ENCODE measurements at places on chromosomes 3 and 15.
A peak's percentile ranks its signal among the peaks of the same experiment; 100 is the strongest.

DNA sequence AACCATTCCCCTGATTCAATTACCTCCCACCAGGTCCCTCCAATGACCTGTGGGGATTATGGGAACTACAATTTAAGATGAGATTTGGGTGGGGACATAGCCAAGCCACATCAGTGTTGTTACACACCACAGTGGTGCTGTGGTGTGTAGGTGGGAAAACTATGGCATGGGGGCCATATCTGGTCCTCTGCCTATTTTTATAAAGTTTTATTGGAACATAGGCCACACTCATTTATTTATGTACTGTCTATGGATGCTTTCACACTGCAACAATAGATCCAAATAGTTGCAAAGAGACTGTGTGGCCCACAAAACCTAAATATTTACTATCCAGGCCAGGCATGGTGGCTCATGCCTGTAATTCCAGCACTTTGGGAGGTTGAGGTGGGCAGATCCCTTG lies 46.4 kb downstream of the FLNB start:
- no peak for DNase-seq

GRCh38 chr3:107928084-107928445 lies 162.8 kb downstream of the CD47 start:
- DNase-seq, result no peak

DNA sequence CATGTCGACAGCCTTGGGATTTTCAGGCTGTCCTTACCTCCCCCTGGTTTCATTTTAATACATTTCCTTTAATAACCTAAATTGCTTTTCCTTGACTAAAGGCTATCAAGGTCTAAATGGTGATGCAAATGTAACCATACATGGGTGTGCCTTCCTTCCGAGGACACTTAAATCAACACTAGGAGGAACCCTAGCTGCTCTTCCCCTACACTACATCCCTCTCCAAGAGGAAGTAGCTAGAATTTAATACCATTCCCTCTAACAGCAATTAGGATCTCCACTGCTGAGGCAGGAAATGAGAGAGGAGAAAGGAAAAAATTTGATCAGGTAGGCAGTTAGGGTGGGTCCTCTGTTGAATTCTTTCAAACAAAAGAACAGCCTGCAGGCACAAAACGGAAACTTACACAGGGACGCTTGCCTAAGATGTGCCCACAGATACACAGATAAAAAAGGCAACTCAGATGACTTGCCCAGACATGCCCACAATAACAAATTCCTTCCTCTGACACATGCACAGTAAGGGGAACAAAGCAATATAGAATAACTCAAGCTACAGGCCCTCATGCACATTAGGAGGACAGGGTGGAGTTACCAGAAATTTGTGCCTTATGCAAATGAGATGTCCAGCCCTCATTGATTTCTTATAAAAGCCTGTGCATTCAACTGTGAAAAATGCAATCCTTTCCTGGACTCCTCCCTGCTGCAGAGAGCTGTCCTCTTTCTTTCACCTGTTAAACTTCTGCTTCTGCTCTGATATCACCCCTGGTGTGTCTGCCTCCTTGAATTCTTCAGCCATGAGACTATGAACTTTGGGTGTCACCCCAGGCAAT lies 1024.4 kb upstream of the CADM2 start:
- DNase-seq, result peak; percentile 10

GRCh38 chr15:56763141-56763895 lies 30.0 kb upstream of the ZNF280D start:
- DNase-seq, result no peak

GRCh38 chr15:29652595-29652994 lies 169.7 kb downstream of the TJP1 start:
- no peak for DNase-seq

GRCh38 chr3:175818811-175819464 lies 959.8 kb downstream of the NAALADL2 start:
- no peak for DNase-seq

DNA sequence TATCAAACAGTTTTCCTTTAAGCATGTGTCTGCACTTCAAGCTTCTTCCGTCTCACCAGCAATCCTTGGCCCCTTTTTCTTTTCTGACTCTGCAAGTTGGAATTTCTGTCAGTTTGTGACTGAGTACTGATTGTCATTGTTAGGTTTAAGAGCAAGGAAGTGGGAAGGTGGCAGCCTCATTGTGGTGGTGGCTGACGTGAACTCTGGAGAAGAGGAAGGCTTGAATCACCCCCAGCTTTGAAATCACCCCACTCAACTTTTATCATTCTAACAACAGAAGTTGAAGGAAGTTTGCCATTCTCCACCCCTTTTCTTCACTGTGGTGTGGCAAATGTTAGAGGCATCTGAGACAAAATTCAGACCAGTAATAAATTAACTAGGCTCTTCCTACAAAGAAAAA lies 231.6 kb upstream of the AGTR1 start:
- no peak for DNase-seq

GRCh38 chr15:73078722-73079121 lies 26.5 kb downstream of the NEO1 start:
- no peak for DNase-seq

- no peak for DNase-seq
Measured at GRCh38 chr3:53795789-53796560, 50.2 kb downstream of the CHDH start.

DNA sequence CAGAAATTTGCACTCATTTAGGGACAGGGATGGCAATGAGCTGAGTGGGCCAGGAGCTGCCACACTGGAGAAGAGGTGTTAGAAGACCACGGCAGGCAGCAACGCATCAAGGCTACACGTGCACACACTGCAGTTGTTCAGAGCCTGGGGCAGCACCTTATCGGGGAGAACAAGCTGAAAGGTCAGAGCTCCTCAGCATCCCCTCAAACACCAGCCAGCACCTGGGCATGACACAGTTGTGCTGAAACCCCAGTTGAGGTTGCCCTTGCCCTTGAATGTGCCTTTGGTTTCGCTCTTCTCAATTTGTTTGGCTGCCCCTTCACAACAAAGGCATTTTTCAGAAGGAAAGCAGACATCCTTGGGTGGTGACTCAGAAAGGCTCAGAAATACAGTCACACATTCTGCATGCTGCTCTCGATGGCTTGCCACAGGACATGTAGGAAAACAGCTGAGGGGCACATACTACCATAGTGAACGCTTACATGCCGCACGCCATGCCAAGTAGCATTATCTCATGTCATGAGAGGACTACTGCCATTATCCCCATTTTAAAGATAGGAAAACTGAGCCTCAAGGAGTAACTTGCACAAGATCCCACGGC lies 57.6 kb downstream of the ST8SIA2 start:
- DNase-seq, result no peak

DNA sequence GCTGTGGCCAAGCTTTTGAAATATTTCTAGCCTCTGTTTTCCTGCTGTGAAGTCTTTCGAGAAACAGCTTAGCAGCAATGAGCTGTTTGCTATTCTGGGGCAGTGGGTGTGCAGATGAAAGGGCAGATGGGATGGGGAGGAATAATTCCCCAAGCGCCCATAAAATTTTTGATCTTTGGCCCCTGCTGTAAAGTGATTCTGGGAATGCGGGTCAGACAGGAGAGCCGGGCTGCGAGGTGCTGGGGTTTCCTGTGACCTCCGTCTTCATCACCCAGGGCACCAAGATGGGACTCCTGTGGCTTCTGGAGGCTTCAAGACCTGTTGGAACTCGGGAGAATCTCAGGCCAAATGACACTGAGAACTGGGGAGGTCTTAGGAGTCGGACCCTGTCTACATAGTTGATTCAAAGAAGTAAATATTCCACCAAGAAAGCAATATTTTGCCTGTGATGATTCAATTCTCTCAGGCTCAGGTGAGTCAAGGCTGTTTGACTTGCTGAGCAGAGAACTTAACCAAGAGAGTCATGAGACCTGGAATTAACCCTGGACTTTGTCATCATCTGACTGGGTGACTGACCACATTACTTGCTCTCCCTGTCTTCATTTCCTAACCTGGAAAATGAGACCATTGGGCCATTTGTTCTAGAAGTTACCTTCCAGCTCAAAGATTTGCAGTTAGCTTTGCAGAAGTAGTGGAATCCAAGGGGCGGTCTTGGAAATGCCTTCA lies 86.4 kb downstream of the POLR2M start:
- DNase-seq, result no peak

- no peak for DNase-seq
Measured at GRCh38 chr15:98955331-98955730, 52.3 kb downstream of the PGPEP1L start.

DNA sequence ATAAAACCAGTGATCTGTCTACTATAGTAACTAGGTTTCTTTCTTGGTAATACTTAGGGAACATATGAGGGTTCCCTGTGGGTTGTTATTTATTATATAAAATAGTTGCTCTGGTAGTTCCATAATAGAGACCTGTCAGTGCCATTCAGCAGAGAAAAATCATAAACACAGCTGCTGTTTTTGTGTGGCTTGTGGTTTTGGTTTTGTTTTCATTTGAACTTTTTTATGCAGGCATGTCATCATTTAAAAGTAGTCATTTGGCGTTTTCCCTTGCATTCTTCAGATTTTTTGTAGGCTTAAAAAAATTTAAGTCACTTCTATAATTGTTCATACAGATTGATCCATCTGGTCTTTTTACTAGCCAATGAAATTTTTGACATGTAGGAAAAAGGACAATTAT lies 47.9 kb downstream of the PIK3CA start:
- no peak for DNase-seq

- DNase-seq, result no peak
Measured at GRCh38 chr15:41691471-41691870, 31.3 kb downstream of the MGA start.

- no peak for DNase-seq
Measured at GRCh38 chr3:47475029-47475569, 642 bp downstream of the SCAP start.

- DNase-seq, result no peak
Measured at GRCh38 chr15:28904541-28905315, 19.0 kb downstream of the APBA2 start.

- no peak for DNase-seq
Measured at GRCh38 chr3:182914341-182914740, 66.0 kb downstream of the DCUN1D1 start.

- no peak for DNase-seq
Measured at GRCh38 chr3:185365291-185366073, 2.5 kb downstream of the MAP3K13 start.

- no peak for DNase-seq
Measured at GRCh38 chr3:106206613-106207012, 337.8 kb upstream of the CBLB start.

DNA sequence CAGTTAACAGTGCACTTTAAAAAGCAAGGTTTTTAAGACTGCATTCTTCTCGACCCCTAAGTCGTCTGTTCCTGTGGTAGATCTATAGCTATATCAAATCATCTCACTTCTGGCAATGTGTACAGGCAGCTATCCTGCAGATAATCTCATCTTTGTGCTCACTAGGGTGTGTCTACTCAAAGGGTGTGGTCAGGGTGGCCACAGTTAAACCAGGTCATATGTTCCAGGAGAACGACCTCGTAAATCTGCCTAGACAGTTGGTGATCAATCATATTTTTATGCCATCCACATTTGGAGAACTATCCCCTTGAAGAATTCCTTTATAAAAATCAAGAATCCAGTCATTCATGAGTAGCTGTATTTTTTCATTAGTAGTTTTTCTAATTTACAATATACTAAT lies 3.0 kb downstream of the VEPH1 start:
- DNase-seq, result no peak

DNA sequence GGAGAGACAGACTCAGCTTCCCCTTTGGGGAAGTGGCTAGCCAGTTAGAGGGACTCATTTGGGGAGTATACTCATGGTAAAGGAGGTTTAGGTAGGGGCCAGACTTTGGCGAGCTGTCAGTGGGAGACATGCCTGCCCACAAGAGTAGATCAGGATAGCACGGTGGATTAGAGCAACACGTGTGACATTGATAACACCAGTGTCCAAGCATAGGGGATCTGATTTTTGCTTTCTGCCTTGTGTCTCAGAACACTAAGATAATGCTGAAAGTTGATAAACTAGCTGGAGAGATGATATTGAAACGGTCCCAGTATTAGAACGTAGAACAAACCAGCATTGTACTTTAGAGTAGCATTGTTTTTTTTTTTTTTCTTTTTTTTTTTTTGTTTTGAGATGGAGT lies 25.9 kb downstream of the MAP6D1 start:
- DNase-seq, result no peak

DNA sequence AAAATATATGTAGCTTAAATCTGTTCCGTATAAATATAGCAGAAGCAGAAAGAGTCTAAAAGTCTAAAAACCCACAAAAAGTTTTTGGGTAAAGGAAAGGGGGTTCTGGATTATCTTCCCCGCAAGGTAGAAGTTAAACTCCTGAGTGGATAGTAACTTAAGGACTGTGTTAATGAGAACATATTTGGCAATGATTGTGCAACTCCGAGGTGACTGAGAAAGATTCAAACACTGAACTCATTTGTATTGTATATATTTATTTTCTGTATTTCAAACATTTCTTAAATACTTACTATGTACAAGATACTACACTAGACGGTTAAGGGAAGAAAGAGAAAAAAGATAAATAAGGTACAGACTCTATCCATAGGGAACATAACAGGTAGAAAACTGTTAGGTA lies 72.7 kb upstream of the PPIB start:
- no peak for DNase-seq

DNA sequence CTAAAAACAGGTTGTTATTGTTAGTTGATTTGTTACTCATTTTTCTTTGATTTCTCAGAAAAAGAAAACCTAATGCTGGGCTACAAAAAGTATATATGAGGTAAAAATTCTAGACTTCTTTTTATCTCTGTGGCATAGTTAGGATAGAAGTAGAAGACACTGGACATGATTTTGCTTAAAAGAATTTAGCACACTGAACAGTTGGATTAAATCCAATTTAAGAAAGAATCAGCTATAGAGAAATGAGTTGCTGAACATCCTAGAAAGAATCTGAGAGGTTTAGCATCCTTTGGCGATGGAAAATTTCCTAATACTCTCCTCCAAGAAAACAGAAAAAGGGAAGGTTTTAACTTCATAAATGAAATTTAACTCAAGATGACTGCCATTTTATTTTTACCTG lies 259.7 kb downstream of the TBL1XR1 start:
- DNase-seq, result no peak

- no peak for DNase-seq
Measured at GRCh38 chr15:65751431-65751830, 40.7 kb downstream of the DENND4A start.

GRCh38 chr3:127113571-127113891 lies 79.4 kb upstream of the PRR23E start:
- DNase-seq, result no peak

DNA sequence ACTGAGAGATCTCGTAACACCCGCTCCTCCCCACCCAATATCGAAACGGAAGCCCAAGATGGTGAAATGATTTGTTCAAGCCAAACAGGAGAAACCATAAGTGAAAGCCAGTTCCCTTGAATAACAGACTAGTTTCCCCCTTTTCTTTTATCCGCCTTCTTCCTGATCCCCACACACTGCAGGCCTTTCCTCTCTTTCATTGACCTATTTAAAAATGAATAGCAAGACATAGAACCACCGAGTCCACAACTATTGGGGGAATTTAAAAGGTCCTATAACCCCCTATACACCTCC lies 382 bp upstream of the COX17 start:
- DNase-seq, result no peak

- no peak for DNase-seq
Measured at GRCh38 chr3:61960976-61961375, 399.6 kb downstream of the PTPRG start.

DNA sequence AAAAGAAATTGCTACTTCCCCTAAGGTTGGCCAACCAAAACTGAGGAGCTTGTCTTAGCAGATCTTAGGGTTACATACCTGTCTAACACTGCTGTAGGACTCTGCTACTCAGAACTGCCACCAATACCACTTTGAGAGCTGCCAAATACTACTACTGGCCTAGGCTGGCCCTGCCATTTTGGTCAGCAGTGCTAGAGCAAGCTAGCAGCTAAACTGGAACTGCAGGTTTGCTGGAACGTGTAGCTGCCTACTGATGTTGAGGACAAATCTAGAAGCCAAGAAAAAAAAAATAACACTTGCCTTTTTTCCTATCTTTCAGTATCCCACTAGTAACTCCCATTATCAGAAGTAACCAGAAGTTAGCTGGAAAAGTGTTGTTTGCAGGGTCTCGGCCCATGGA lies 387.4 kb downstream of the RBMS3 start:
- no peak for DNase-seq
